Hippocampal formation (tissue), 2 donors: ENCODE measurements at places on chromosomes 6 and 20.

DNA sequence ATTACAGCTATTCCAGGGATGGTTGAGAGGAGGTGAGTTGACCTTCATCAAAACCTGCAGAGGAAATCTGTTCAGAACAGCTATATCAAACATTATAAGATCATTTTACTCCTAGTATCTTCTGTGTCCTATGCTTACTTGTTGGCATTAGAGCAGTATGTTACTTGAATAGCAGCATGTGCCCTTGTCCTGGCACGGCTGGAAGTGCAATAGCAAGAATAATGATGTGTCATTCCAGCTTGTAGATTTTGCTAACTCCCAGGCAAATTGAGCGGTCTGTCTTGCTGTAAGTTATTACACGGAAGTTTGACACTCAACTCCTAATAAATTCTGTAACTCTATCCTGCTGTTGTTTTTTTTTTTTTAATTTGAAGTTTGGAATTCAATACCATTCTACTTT is 385.5 kb downstream of the TENT5A start:
- DNase-seq = no peak

- DNase-seq = no peak
Observed at GRCh38 chr20:41632896-41633295, 14.7 kb upstream of the CHD6 start.

DNA sequence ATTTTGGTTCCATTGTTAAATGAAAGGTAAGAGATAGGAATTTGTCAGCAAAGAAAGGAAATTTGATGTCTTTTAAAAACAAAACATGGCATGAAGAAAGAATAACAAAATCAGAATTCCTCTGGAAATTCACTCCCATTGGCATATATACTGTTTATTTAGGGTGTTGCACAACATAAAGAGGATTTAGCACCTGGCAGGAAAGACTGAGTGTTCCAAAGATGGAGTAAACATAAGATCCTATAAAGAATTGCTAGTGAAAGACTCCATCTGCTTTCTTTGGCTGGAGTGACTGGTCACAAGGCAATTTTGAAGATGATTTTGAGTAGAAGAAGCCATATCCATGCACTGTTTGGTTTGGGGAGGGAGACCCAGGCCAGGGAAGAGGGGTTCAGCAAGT is 62.4 kb downstream of the CD24 start:
- DNase-seq = no peak

- DNase-seq = no peak
Observed at GRCh38 chr6:149337320-149337719, 19.8 kb downstream of the TAB2 start.

DNA sequence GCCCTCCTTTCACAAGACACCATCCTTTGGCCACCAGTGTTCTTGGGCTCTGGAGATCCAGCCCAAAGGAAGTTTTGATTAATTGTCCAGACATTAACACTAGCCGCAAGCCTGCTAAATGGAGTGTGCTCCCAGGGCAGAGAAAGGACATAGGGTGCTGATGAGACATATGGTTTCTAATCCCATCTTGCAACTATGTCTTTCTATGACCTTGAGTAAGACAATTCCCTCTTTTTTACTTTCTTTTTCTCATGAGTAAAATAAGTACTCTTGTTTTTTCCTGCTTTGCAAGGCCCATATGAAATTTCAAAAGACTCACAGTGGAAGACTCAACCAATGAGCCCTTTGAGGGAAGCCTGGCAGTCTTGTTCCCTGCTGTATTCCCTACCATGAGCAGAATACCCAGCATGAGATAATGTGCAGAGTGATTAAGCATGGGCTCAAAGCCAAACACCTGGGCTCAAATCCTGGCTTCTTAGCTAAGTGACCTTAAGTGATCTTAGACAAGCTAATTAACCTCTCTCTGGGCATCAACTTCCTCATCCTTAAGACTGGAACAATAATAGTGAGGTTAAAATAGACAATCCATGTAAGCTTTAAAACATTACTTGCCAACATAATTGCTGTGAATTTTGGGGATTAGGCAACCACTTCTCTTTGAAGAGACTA is at the start of gene WFDC10B:
Gene WFDC10B (minus strand): TSS at position 51 of the 669 bp plus-strand sequence. CDS start 19,027 bp downstream, outside the sequence.
- no peak for DNase-seq

DNA sequence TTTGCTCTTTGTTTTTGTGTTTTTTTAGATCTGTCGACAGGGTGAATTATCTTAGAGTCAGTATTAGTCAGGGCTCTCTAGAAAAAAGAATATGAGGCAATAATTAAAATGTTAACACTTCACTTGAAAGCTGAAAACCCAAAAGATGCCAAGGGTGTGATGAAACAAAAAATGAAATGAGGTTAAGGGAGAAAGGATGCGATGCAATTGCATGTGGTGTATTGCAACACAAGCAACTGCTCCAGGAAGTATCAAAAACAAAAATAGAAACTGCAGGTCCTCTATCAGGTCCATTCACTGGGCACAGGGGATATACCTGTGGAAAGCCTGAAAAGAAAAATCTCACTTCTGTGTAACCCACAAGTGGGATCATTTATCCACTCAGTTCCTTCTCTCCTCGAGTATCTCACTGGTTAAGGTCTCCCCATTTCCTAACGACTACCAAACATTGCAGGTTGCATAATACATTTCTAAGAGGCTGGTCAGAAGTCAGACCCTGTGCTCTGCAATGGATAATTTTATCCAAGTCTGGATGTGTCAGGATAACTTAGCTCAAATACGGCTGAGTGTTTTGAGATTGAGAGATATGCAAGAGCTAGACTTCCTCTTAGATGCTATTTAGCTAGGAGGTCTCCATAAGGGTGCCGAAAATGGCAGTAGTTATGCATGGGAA is 257.7 kb upstream of the GJE1 start:
- DNase-seq = no peak

- no peak for DNase-seq
Observed at GRCh38 chr6:161583584-161583983, 309.7 kb upstream of the AGPAT4 start.

DNA sequence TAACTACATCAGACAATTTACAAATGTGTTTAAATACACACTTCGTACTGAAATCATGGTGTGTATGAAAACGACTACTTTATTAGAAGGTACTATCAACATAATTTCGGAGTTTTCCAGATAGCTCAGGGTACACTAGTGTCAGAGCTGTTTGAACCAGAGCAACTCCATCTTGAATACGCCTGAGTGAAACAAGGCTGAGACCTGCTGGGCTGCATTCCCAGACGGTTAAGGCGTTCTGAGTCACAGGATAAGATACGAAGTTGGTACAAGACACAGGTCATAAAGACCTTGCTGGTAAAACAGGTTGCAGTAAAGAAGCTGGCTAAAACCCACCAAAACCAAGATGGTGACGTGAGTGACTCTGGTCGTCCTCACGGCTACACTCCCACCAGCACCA is 167.6 kb downstream of the THBS2 start:
- no peak for DNase-seq

- no peak for DNase-seq
Observed at GRCh38 chr6:168851460-168852375, 401.9 kb downstream of the THBS2 start.

GRCh38 chr6:77653816-77654215 is 977 bp downstream of the MEI4 start:
- no peak for DNase-seq

GRCh38 chr6:52154381-52154780 is 31.8 kb upstream of the IL17A start:
- DNase-seq = no peak

GRCh38 chr20:34824452-34824805 is 1.0 kb downstream of the NCOA6 start:
- DNase-seq = no peak

- DNase-seq = no peak
Observed at GRCh38 chr6:155155787-155156447, 107.9 kb upstream of the CLDN20 start.

- no peak for DNase-seq
Observed at GRCh38 chr6:90421666-90422065, 125.0 kb upstream of the BACH2 start.

DNA sequence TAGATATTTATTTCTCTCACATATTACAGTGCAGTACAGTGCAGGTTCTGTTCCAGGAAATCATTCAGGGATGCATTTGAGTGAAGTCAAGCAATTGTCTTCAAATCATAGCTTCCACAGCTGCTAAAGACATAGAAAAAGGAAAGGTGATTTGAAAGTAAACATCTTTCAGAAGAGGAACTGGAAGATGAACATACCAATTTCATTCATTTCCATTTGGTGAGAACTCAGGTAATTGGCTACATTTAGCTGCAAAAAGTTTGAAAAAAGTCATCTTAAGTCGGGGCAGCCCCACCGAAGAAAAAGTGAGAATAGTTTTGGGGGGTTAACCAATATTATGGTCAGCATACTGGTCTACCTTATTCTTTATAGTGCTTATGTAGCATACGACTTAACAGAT is 61.4 kb upstream of the IL20RA start:
- DNase-seq = no peak

GRCh38 chr6:105745464-105746129 is 340.5 kb upstream of the PRDM1 start:
- DNase-seq = no peak

DNA sequence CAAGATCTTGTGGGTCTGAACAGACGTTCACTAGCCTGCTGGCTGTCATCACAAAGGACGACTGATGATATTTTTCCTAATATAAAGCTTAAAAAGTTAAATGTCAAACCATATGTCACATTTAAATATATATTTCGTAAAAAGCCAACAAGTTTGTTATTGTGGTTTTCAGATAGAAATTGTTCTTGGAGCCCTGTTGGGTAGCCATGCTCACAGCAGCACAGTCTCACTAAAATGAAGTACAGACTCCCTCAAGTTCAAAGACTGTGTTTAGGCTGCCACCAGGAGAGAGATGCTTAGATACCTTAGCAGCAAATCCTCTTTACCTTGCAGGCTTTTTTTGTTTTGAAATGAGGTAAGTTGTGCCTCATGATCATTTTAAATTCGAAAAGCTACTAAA is 17.8 kb downstream of the EEF1E1 start:
- no peak for DNase-seq

DNA sequence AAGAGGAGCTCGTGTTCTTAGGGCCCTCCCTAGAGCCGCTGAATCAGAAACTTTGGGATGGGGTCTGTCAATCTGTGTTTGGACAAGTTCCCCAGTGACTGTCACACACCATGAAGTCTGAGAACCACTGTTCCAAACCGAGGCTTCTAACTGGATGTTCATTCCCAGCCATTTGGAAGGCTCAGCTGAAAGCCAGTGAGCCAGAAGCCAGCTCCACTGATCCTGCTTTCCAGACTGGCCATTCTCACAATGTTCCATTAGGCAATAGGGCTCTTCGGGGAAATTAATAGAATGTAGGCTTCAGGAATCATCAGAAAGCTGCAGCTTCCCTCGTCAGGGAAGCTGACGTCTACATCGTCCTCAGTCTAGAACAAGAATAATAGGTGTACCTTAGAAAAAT is 90.8 kb upstream of the QKI start:
- DNase-seq = peak; percentile 62

DNA sequence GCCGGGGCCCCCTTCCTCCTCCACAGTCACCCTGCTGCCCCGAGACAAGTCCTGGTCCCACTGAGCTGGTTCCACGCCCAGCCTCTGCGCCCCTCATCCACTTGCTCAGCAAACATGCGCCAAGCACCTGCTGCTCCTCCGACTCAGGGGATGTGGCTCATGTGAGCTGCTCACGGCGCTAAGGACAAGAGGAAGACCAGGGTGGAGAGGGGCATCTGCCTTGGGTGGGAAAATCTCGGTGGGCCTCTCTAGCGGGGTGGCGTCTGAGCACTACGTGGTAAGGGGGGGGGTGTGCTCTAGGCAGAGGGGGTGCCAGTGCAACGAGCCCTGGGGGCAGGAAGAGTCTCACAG is 4.5 kb downstream of the LAMA5 start:
- no peak for DNase-seq

DNA sequence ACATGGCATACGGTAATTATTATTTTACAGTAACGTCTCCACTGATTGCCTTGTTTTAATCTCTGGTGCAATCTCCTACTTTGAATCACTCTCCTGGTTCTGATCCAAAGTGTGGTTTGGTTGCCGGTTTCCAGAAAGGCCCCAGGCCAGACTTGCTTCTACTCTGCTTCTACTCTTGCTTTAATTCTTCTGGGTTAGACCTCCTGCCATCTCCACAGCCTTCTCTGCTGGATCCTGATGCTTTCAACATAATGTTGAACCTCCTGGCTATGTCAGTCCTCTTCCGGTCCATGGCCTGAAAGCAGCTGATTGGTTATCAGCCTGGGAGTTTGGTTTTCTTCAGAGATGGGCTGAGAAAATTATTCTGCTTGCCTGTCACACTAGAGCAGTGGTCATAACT is 266.5 kb upstream of the RIMS1 start:
- no peak for DNase-seq

- peak; percentile 48 for DNase-seq
Observed at GRCh38 chr6:147506704-147507114, 1.8 kb upstream of the SAMD5 start.

DNA sequence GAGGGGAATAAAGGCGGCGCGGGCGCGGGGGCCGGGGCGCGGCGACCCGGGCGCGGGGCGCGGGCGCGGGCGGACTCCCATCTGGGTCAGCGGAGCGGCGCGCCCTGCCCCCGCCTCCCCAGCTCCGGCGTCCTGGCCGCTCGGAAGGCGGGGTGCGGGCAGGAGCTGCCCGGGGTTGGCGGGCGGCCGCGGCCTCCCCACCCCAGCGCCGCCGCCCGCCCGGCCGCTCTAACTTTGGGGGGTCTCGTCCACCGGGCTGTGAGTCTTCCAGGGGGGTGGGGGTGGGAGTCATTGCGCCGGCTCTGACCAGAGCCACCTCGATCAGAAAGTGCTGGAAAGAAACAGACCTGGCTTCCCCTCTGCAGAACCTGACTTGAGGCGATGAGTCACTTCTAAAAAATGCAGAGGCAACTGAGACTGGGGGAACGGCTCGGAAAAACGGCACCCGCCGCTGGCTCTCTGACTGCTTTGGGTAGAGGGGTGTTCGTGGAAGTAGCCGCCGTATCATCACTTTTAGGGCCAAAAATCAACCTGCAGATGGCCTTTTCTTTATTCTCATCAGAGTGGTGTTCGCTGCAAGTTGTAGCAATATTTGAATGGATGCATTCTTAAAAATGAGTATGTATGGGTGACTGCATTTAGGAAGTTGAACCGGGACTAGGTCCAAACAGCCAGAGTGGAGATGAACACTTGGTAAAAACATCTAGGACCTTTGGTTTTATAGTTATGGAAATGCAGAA is 667 bp downstream of the CAP2 start:
- peak; percentile 15 for DNase-seq

GRCh38 chr6:17855381-17855780 is 132.1 kb downstream of the KIF13A start:
- DNase-seq = no peak

- no peak for DNase-seq
Observed at GRCh38 chr6:80174900-80175572, 68.6 kb downstream of the BCKDHB start.
